ENCODE measurements at places on chromosomes 1 and 21.

DNA sequence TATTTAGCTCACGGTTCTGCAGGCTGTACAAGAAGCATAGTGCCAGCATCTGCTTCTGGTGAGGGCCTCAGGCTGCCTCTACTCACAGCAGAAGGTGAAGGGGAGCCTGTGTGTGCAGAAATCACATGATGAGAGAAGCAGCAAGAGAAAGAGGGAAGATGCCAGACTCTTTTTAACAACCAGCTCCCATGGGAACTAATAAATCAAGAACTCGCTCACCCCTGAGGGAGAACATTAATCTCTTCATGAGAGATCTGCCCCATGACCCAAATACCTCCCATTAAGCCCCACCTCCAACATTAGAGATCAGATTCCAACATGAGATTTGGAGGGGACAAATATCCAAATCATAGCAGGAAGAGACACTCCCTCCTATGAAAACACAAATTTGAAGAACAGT lies 74.1 kb downstream of the OLFML2B start:
- no peak for DNase-seq

DNA sequence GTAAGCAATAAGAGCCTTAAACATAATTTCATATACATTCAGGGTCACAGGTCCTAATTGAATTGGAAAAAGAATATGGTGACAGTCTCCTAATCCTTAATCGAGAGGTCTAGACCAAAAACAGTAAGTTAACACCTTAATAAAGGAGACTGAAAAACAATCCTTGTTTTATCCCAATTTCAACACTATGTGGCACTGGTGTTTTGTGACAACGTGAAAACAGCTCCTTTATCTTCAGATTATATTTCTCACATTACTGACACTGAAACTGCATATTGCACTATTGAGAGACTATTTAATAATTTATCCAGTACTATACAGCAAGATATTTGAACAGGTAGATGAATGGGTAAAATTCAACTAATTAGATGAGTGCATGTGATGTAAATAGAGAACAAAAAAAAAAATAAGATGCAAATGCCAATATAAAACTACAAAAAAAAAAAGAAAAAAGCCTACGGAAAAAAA lies 34.1 kb downstream of the TP53BP2 start:
- no peak for DNase-seq

DNA sequence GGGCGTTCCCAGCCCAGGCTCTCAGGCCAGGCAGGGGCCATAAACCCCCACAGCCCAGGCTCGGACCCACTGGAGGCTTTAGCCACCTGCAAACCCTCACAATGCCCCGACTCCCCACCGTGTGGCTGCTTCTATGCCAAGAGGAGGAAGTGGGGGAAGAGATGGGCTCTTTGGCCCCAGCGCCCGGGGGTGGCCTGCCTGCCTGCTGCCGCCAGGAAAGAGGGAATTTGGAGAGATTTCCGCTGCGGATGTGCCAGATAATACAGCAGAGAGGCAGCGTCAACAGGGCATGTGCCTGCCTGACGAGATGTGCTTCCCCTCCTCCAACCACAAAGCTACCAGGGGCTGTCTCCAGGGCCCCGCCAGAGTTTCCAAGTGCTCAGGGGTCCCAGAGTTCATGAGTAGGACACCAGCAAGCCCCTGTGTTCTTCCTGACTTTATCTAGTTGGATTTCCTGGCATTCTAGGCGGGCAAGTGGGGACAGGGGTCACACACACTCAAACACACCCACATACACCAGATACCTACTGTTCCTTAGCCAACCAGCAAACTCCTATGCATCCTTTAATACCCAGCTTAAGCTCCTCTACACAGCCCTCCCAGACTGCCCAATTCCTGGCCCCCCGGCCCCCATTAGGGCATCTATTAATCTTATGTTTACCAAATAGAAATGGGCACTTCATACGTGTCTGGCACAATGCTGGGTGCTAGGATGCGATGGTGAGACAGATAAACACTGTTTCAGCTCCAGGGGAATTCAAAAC lies 14.1 kb downstream of the EPHA2 start:
- no peak for DNase-seq

GRCh38 chr1:109213824-109214693 lies at the start of gene SARS1:
Gene SARS1, plus strand, starts transcription at chr1:109213918. Its CDS starts 75 bp downstream, at chr1:109213993.
- DNase-seq, result peak; percentile 86

All from neuronal stem cell (in vitro differentiated cells).